Activated CD4-positive, alpha-beta T cell treated with anti-CD3 and anti-CD28 coated beads, Interleukin-2, Interleukin-6, amounts not matched to agents 100 ng/mL and 50 ng/mL, durations not matched to agents 16 hours and 8 hours (primary cell): ENCODE measurements at places on chromosomes 3 and 15.

DNA sequence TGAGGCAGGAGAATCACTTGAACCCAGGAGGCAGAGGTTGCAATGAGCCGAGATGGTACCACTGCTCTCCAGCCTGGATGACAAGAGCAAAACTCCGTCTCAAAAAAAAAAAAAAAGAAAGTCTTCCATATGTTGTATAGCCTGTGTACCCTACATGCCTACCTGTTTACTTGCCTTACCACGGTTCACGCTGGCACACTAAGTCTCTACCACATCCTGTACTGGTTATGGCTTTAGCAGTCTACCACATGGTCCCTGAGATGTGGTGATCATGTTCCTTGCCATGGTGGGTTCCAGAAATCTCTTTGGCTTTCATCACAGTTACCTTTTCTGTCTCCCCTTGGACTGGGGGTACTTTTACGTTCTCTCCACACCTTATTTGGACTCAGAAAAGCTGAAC, 63.8 kb upstream of the TBC1D5 start:
- peak; percentile 3 for DNase-seq

GRCh38 chr15:85778107-85778776, 16.5 kb downstream of the KLHL25 start:
- DNase-seq, result no peak

GRCh38 chr3:13020159-13020750, 53.0 kb downstream of the IQSEC1 start:
- DNase-seq, result no peak

DNA sequence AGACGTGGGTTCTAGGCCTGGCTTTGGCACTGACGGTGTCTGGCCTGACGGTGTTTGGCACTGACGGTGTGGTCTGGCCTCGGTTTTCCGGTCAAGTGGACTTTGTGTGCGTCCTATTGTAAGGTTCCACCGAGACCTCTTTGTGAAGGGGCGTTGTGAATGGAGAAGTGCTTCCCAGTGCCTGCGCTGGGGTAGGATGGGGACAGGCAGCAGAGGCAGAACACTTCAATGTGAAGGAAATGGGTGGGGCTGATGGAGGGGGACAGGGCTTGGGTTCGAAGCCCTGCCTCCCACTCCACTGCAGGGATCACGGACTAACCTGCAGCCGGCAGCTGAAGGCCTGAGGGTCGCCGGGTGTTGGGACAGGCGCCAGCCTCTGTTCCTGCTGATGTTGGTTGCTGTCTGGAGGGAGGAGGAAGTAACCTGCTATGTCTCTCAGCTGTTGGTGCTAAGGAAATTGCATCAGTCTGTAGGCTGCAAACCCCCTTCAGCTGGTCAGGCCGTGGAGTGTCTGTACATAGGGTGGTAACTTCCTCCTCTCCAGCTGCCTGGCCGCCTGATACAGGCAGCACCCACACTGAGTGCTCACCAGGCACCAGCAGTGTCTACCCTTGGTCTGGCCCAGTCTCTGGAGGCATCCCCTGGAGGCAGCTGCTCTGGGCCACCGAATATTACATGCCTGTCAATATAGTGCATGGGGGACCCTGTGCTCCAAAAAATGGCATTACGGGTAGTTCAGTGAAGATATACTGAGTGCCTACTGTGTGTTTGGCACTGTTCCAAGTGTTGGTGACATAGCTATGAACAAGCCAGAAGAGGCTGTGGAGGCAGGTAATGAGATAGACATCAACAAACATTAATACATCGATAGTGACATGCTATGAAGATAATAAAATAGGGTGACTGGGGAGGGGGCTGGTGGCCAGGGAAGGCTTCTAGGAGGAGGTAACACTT, 1.1 kb downstream of the TM6SF1 start:
- peak; percentile 52 for DNase-seq

DNA sequence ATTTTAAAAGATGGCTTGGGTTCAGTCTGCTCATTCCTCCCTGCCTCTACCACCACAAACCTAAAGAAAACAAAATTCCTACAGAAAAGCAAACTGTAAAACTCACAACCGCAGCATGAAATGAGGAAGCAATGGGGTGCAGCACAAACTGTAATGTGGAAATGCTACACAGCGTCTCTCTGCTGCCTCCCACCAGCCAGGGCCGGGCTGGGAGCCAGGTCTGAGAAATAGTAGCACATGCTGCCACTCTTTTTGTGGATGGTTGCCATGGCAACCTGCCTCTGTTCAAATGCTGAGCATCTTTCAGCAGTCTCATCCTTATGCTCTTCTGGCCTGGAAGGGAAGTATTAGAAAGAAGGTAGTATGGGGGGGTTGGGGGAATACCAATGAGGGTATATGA, 55.4 kb downstream of the EOMES start:
- no peak for DNase-seq

GRCh38 chr3:39448506-39449233, 18.8 kb upstream of the MOBP start:
- DNase-seq, result no peak

GRCh38 chr3:151813799-151814198, at the start of gene AADAC:
AADAC (plus strand) TSS chr3:151814116; CDS start chr3:151814163, 47 bp downstream.
- no peak for DNase-seq

DNA sequence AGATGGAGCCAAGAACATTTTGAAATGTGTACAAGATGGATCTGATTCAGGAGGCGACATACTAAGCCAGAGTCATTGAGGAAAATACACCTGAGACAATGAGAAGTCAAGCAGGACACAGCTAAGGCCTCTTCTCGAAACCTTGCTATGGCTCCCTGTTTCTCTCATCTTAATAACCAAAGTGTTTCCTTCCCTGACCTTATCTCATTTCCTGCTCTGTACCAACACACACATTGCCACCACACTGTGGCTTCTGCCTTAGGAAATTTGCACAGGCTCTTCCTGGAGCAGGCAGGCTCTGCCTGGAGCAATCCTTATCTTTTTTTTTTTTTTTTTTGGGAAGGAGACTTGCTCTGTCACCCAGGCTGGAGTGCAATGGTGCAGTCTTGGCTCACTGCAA, 36.6 kb downstream of the OXSM start:
- no peak for DNase-seq

DNA sequence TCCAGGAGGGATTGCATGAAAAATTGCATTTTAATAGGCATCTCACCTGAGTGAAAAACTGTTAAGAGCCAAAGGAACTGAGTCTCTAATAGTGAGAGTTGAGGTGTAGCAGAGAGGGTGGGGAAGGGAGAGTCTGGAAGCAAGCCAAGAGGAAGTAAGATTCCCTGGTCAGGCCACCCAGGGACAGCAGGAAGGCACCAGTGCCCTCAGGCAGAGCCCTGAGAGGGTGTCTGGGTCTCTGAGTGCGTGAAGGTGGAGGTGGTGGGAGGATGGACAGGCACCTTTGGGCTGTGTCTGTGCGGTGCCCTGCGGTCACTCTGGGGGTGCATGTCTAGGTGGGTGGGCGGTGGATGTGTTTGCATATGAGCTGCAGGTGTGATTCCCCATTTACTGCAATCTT, 300.4 kb upstream of the ROPN1 start:
- DNase-seq, result no peak

GRCh38 chr15:72591361-72591760, 63.1 kb upstream of the GOLGA6B start:
- DNase-seq, result no peak

- no peak for DNase-seq
Observed at GRCh38 chr15:73628976-73629797, 4.0 kb downstream of the NPTN start.

GRCh38 chr3:112376992-112377391, 44.0 kb downstream of the CD200 start:
- DNase-seq, result no peak

- DNase-seq, result no peak
Observed at GRCh38 chr3:187026317-187026670, 96.0 kb downstream of the ST6GAL1 start.

DNA sequence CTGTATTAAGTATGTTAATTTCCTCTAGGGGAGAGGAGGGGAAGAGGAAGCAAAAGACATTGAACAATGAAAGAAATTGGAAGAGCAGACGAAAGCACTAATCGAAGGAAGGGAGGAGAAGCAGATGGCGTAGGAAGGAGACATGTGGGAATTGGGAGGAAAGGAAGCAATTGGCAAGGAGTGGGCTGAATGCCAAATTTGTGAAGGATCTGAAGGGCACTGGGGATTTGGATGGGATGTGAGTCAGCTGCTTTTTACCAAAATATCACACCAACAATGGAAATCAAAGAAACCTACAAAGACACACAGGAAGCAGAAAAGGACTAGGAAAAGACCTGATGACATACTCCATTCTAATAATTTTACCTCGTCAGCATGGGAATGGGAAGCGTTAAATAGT, 1029.8 kb downstream of the ROBO1 start:
- DNase-seq, result no peak

DNA sequence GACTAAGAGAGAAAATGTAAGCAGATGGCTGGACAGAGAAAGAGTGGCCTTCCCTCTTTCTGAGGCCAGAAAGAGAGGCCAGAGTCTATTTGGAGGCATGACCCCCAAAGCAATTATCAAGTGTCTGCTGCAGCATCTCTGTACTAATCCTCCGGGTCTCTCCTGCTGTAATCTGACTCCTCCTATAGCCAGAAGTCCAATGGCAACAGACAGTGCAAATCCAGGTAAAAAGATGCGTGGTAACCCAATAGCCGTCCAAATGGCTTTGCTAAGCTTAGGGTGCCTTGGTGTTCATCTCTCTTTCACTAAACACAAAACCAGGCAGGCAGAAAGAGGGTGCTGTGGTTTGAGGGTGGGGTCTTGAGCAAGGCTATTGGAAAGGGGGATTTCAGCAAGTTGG, 91.6 kb downstream of the ADCY5 start:
- DNase-seq, result no peak

DNA sequence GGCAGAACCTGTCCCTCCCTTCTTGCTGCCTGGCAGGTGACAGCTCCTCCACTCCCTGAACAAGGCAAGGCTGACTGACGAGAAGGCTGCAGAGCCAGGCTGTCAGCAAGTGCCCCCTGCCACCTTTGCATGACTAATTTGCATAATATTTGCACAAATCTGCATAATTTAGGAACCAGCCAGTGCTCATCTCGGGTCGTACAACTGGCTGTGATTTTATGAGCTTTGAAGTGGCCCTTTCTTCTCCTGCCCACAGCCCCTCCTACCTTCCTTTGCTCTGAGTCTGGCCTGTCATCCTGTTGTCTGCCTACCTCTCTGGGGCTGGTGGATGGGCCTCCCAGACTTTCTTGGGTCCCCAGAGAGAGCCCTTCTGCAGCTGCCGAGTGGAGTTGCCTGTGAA, 58.9 kb downstream of the LINGO1 start:
- no peak for DNase-seq

- DNase-seq, result no peak
Observed at GRCh38 chr15:89408372-89409183, 74.0 kb upstream of the POLG start.
